Myocyte (in vitro differentiated cells): ENCODE measurements at places on chromosomes 12 and 14.

DNA sequence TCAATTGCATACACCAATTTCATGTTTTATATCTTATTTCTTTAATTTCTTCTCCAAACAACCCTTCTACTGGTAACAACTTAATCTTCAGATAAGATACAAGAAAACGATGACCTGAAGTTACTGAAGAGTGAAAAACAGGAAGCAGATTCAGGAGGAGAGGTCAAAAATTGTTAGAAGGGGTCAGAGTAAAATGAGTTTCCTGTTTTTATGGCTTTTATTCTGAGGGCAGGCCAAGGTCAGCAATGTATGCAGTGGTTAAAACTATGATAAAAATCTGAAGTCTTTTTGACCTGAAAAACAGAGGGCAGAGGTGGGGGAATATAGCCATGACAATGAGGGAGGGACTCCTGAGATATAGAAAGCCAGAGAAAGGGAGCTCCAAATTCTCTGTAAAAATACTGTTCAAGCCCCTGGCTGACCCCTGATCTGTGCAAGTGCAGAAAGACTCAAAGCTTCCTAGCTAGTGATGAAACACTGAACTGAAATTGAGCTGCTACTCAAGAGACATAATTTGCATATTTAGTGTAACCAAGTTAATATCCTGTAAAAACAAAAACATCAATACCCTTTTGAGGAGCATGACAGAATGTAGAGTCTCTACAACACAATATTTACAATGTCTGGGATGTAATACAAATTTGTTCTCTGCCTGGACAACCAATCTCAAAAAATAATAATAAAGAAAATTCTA lies 514.3 kb upstream of the SEL1L start:
- no peak for DNase-seq

- peak; percentile 14 for DNase-seq
These were observed 612 bp downstream of the TRAPPC6B start for GRCh38 chr14:39169541-39169900.

- DNase-seq: no peak
These were observed 211.6 kb downstream of the KIF26A start for GRCh38 chr14:104349950-104350349.

GRCh38 chr14:94104731-94105130 lies 5.8 kb upstream of the IFI27 start:
- DNase-seq: no peak

GRCh38 chr14:93231129-93231979 lies 24.3 kb downstream of the UBR7 start:
- DNase-seq: peak; percentile 48

GRCh38 chr12:77914081-77914488 lies 83.4 kb downstream of the NAV3 start:
- DNase-seq: peak; percentile 35

- DNase-seq: no peak
These were observed 487.1 kb downstream of the AACS start for GRCh38 chr12:125552295-125552694.

GRCh38 chr12:94207849-94208621 lies 59.7 kb downstream of the PLXNC1 start:
- DNase-seq: no peak

- no peak for DNase-seq
These were observed at the start of gene KRT75 for GRCh38 chr12:52434081-52434733. TSS of gene KRT75 (minus strand) at chr12:52434371. CDS start at chr12:52434304, 67 bp downstream.

- DNase-seq: no peak
These were observed 20.1 kb upstream of the PRICKLE1 start for GRCh38 chr12:42609605-42610004.
